ENCODE measurements at places on chromosomes 16 and 17.
A peak's percentile ranks its signal among the peaks of the same experiment; 100 is the strongest.

DNA sequence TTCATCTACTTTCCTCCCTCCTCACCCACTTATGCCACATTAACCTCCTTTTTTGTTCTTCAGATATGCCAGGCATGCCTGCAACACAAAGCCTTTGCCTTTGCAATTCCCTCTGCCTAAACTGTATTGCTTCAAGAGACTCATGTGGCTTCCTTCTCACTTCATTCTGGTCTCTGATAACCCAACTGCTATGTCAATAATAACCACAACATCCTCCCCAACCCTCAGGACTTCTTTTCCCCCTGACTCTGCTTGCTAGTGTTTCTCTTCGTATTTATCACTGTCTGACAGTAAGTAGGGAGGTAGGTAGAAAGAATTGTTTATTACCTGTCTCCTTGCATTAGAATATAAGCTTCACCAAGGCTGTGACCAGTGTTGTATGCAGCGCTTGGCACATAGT is 22.4 kb downstream of the RBL2 start:
- no peak for DNase-seq

DNA sequence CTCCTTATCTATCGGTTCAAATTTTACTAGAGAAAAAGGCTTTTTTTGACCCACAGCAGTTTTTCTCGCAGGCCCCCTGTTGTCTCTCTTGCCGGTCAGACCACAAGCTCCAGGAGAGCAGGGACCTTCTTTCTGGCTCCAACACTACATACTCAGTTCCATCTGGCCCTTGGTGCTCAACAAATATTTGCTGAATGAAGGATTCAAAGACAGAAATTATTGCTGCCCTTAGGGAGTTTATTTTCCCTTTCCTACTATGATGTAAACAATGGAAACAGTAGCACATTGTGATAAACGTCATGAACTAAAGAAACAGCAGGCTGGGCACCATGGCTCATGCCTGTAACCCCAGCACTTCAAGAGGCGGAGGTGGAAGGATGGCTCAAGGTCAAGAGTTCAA is 59.0 kb upstream of the ATP2A3 start:
- DNase-seq: no peak

GRCh38 chr17:42878123-42878880 is 22.3 kb upstream of the G6PC1 start:
- no peak for DNase-seq

GRCh38 chr16:52308051-52308450 is 238.9 kb downstream of the TOX3 start:
- peak; percentile 32 for DNase-seq

- no peak for DNase-seq
Observed at GRCh38 chr17:33373273-33373672, 80.2 kb upstream of the ASIC2 start.

- DNase-seq: no peak
Observed at GRCh38 chr17:82358465-82359350, at the start of gene TEX19. Gene TEX19, plus strand, starts transcription at chr17:82359247. Its CDS starts 2,904 bp downstream, at chr17:82362151.

DNA sequence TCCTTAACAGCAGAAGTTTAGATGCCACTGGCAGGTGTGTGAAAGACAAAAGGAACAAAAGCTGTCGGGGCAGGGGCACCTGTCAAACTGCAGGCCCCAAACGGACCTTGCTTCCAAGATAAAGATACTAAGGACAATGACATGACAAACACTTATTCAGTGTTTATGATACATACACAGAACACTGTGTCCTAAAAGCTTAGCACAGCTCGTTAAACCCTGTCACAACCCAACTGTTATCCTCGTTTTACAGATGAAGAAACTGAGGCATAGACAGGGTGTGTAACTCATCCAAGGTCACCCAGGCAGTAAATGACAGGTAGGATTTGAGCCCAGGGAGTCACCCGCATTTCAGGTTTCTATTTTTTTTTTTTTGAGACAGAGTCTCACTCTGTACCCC is 9.6 kb downstream of the SDK2 start:
- no peak for DNase-seq

DNA sequence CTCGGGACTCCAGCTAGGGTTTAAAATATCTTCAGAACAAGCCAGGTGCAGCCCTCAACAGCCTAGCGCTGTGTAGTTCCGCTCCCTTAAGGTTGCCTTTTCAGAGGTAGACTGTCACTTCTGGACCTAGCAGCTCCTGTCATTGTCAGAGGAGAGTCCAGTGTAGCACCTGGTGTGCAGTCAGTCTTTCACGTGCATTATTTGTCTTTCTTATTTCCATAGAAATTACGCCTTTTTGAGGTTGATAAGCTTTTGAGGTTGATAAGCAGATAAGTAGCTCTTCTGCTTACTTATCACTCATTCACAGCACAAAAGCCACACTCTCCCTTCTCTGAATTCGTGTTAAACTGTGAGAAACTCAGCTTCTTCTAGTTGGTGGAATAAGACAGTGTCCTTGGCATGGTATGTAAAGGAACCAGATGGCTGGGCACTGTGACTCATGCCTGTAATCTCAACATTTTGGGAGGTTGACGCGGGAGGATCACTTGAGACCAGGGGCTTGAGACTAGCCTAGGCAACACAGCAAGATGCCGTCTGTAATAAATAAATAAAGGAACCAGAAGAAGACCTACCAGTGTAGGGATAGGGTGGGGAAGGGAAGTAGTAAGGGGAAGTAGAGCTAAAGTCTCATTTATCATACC is 10.2 kb downstream of the EEF2K start:
- no peak for DNase-seq

DNA sequence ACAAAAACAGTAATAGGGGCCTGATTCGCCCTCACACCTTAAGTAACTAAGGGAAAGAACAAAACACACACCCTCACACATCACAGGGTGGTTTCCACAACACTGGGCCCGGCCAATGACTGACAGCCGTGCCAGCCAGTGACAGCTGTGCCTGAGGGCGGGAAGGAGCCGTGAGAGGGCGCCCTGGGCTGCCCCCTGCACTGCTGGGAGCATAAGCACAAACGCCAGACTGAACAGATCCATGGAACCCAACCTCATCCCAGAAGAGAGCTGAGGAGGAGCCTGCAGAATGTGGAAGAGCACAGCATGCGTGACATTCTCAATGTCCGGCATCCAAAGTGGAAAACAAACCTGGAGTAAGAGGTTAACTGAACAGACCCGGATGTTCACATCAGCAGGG is 16.0 kb downstream of the CSNK1D start:
- DNase-seq: no peak

DNA sequence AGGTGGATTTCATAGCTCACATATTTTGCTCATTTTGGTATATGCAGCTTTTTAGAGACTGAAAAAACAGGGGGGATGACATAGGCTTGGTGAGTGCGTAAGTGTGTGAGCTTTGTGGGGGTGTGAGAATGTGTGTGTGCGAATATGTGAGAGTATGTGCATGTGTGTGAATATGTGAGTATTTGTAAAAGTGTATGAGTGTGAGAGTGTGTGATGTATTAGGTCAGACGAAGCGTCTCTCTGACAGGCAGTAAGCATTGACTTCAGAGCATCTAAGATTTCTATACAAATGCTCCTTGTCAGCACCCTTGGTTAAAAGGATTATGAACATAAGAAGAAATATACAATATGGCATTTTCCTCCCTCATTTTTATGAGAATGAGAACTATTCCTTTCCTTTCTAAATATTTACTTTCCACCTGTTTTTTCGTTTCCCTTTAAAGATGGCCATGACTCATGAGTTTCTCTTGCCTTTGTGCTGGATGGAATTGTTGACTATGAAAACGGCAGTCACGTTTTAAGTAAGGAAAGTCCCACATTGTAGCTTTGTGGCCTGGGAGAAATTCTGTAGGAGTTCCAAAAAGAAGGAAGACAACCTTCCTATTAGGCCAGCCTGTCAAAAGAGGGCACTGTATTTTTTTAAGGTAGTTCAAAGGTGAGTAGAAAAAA is 276.4 kb downstream of the FOXL1 start:
- no peak for DNase-seq

- DNase-seq: peak; percentile 34
Observed at GRCh38 chr17:48047113-48047740, 932 bp upstream of the NFE2L1 start.

DNA sequence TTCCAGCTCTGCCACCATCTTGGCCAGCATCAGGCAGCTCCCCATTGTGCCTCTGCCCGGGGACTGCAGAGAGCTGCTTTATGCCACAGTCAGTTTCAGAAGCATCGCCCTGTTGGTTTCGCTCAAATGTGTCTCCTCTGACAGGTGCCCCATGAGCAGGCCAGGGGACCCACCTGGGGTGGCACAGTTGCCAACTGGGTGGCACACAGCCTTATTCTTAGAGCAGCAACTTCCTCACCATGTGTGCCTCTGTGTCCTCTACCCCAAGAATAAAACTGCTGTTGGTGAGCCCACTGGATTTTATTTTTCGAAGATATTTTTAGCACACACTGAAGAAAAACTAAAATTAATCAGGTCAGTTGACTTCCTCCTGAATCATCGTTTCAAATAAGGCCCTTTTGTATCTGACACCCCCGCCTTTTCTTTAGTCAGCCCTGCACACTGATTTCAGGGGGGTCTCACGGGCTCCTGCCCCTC is 44.9 kb upstream of the CACNG5 start:
- DNase-seq: no peak

DNA sequence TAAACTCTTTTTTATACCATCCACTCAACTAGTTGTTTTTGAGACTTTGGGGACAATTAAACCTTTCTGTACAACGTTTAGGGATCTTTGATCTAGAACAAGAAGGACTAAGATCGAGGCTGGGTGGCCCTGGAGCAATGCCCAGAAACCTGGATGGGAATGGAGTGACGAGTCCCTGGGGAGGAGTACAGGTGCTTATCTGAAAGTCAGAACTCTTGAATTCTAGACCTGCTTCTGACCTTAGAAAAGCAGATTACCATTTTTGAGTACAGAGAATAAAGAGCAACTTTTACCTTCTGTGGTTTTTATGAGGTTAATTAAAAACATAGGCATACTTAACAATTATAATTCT is 17.8 kb downstream of the UBE2Z start:
- no peak for DNase-seq

All from retina (tissue), 1 donor.